ENCODE measurements at places on chromosomes 3 and 15.

DNA sequence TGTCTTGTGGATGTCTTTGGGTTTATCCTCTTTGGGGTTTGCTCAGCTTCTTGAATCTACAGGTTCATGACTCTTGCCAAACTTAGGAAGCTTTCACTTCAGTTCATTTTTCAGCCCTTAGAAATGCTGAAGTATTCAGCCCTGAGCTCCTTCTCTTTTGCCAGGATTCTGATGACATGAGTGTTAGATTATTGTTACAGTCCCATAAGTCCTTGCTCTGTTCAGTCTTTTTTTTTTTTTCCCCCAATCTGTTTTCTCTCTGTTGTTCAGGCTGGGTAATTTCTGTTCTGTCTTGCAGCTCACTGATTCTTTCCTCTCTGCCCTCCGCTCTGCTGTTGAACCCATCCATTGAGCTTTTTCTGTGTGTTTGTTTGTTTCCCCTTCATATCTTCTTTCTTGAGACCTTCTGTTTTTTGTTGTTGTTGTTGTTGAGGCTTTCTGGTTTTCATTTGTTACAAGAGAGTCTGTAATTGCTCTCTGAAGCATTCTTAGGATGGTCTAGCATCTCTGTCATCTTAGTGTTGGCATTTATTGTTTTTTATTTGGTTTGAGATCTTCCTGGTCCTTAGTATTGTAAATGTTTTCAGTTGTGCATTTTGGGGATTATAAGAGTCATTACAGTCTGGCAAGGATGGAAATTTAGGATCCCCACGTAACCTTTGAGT lies 18.4 kb downstream of the LRCH3 start:
- DNase-seq = no peak

- no peak for DNase-seq
These were observed 6.5 kb downstream of the BCHE start for GRCh38 chr3:165830746-165831145.

- no peak for DNase-seq
These were observed 15.4 kb downstream of the HHLA2 start for GRCh38 chr3:108311797-108312196.

DNA sequence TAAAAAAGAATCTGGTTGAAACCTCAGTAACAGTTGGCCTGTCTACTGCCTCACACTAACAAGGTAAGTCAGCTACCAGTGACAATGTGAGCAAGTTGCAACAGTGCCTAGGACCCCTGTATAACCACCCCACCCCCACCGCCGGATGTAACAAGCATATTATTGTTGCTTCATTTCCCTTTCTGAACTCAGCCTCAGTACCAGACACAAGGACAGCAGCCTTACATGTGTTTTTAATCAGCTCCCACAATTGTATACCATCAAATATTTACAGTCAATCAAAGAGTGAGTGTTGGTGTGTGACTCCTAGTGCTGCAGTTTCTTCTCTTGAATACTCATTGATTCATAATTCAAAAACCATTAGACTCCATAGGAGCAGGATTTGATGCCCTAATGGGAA lies 96.4 kb downstream of the PYDC2 start:
- DNase-seq = no peak

- DNase-seq = no peak
These were observed 247.5 kb downstream of the MBNL1 start for GRCh38 chr3:152516216-152516615.
